ENCODE measurements at places on chromosomes 12 and 14.

GRCh38 chr14:22560662-22561365 lies 28.2 kb downstream of the DAD1 start:
- no peak for DNase-seq

GRCh38 chr12:49515266-49515665 lies 23.6 kb upstream of the KCNH3 start:
- DNase-seq, result no peak

GRCh38 chr12:55816881-55817344 lies 611 bp downstream of the SARNP start:
- DNase-seq, result no peak

DNA sequence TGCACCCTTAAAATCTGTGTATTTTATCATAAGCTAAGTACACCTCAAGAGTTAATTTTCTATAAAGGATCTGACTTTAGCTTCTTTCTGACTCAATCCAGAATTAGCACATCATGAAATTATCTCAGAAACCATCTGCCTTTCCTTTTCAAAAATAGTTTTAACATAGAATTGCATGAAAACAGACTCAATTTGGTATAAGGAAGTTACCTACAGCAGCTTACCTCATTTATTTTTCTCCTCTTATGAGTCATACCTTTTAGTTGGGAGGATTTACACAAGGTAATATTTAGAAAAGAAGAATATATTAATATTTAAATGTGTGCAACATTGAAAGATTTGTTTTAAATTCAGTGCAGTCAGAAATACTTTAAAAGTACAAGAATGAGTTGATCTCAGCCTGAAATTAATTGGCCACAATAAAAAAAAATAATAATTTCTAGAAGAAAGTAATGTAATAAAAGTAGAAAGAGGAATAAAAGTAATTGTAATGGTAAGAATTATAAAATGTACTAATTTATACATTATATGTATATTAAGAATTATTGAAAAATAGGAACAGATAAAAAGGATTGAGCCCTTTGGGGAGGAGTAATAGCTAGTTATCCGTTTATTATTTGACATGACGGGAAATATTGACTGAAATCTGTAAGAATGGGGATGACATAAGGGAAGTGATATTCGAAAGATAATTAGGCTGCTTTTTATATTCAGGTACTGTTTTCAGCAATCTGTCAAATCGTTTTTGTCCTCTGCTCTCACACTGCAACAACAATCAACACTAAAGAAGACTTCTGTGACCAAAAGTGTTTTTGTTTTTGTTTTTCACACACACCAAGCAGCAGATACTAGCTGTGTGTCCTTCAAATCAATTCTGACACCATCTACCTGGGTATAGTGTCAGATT lies 20.5 kb downstream of the ADAM21 start:
- no peak for DNase-seq

- DNase-seq, result no peak
Observed at GRCh38 chr14:68266998-68267397, 447.4 kb downstream of the RAD51B start.

- no peak for DNase-seq
Observed at GRCh38 chr12:115404761-115405470, 720.9 kb upstream of the TBX3 start.

- no peak for DNase-seq
Observed at GRCh38 chr12:89878950-89879349, 170.3 kb upstream of the ATP2B1 start.

DNA sequence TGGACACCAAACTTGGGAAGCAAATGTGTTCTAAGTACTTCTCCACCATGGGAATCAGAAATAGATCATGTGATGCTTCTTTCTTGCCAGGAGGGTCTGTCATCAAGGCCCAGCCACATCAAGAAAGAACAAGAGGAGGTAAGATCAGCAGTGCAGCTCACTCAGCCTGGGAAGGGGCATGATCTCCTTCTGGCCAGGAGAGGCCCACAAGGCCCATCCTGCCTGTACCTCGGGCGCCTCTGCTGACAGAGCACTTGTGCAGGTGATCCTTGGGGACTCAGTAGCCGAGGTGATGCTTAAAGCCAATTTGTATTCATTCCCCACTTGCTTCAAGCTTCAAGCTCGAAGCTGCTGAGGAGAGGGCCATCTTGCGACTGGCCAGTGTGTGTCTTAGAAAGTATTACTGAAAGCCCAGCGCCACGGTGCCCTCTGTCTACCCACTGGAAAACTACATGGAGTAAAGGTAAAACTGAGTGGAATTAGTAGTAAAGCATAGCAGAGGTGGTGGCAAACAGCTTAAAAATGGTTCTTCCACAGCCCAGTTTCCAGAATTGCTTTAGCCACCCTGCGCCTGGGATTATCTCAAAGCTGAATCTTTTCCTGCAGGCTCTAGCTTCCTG lies 26.2 kb downstream of the RTRAF start:
- no peak for DNase-seq

DNA sequence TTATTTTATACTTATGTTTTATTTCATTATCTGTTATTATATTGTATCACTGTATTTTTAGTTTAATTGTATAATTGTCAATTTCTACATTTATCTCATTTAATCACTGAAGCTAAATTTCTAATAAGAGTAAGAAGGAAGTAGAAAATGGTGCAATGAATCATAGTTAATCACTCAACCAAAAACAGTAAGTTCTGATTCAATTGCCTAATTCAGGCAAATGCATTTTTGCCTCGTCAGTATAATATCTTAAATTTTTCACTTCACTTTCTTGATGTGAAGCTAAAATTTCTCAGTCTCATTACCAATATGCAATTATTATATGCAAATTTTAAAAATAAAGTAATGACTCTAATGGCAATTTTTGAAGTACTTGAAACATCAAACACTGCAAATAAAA lies 340.5 kb upstream of the USP15 start:
- no peak for DNase-seq
